ENCODE measurements at places on chromosomes 5 and 9.

DNA sequence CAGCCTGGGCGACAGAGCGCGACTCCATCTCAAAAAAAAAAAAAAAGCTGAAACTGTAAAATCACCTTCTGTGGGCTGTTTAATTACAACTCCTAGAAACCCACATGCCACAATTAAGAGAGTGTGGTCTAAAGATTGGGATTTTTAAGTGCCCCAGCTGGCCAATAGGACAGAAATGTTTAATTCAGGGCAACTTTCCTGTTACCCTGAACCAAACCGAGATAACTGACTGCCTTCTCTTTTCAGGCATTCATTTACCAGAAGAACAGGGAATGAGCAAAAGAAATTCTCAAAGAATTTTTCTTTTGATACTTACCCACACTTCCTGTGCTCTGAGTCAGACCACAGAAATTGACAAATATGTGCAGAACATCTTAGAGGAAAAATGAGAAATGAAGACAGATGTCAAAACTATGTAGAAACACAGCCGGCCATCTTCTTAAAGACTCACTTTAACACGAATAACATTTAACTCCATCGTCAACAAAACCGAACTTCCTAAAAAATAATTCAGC, 221.3 kb upstream of the DAPK1 start:
- no peak for DNase-seq

- no peak for DNase-seq
These were observed 29.1 kb upstream of the ABO start for GRCh38 chr9:133304158-133304470.

- no peak for DNase-seq
These were observed 66.2 kb downstream of the DRD1 start for GRCh38 chr5:175377816-175378215.

- no peak for DNase-seq
These were observed 23.0 kb upstream of the PRDM6 start for GRCh38 chr5:123066016-123066415.

DNA sequence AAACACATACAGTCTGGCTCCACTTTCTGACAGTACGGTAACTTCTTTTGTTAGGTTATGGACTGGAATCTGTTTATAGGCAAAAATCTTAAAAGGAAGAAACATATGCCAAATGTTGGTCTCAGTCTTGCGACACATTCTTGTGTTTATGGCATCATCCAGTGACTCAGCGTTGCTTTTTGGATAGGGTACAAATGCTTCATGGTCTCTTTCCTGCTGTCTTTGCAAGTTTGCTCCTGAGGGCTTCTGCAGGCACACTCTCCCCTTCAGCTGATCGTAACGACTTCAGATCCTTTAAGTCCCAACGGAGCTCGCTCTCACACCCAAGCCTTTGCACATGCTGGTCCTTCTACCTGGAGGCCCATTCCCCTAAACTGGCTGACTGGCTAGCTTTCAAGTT, 23.6 kb upstream of the TNFSF8 start:
- no peak for DNase-seq

DNA sequence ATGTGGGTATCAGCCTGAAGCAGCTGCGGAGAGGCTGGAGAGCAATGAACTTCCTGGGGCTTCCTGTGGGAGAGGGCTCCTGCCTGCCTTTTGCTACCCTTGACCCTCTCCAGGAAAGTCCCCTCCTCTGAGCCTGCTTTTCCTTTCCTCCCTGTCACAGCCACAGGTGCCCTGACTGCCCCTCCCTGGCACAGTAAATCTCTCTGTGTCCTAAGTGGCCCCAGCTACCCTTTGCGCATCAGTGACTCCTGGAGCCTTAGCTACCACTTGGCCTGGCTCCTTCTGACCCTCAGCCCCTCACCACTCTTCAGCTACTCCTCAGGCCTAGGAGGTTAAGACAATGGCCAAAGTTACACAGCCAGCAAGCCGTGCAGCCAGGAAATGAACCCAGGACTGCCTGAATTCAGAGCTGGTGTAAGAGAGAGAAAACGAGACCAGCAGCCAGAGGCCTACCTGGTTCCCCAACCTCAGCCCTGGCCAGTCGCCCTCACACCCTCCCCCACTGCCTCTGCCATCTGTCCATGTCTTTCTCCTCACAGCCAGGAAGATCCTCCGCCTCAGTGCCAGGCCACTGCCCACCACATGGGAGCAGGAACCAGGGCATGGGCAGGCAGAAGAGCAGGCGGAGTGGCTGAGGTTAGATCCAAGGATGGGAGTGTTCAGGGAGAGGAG, 18.6 kb downstream of the CNTFR start:
- DNase-seq = no peak

DNA sequence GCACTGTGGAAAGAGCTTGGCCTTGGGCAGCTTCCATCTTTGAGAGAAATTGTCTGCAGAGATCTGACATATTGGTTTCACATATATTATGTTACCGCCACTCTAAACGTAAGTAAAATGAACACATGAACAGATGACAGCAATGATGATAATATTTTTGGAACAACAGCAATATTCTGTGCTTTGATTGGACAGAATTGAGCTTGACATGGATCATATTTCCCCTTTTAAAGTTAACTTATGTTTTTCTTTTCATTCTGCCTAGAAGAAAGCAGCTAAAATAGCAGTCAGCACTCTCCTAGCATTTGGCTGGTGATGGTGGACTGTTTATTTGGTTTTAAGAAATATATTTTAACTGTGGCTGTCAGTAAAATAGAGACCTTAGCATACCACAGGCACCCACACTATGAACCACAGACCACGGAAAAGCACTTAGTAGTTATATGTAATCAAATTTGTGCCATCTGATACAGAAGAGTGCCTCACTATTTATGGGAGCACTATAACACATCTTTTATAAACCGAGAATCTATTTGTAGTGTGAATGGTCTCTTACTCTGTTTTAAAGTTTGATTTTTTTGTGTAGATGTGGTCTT, 1.8 kb upstream of the CFAP95 start:
- DNase-seq = no peak

GRCh38 chr9:8534828-8535227, 735.2 kb upstream of the DMAC1 start:
- no peak for DNase-seq

- no peak for DNase-seq
These were observed 13.3 kb downstream of the UCK1 start for GRCh38 chr9:131517761-131518190.

DNA sequence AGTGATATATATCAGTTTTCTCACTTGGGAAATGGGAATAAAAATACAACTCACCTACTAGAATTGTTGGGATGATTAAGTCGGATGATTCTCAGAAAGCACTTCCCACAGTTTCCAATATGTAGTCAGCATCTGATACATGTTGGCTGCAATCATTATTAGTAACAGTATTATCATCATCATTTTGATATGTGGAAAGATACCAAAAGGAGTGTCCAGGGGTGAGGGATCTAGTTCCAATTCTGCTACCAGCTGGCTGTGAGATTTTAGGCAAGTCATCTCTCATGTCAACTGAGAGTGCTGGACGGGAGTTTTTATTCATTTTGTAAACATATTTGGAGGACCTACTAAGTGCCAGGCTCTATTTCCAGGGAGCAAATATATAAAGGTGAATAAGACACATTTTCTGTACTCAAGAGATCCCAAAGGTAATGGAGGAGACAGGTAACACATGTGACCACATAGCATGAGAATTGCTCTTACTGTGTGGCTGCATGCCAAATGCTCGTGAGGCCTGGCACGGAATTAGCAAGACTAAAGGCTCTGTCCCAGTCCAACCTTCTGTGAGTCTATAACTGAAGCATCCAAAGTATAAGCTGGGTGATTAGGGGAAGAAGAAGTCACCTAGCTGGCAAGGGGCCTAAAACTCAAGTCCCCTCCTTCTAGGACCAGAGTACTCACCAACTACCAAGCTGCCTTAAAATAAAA, 83.0 kb downstream of the GRIA1 start:
- DNase-seq = no peak

DNA sequence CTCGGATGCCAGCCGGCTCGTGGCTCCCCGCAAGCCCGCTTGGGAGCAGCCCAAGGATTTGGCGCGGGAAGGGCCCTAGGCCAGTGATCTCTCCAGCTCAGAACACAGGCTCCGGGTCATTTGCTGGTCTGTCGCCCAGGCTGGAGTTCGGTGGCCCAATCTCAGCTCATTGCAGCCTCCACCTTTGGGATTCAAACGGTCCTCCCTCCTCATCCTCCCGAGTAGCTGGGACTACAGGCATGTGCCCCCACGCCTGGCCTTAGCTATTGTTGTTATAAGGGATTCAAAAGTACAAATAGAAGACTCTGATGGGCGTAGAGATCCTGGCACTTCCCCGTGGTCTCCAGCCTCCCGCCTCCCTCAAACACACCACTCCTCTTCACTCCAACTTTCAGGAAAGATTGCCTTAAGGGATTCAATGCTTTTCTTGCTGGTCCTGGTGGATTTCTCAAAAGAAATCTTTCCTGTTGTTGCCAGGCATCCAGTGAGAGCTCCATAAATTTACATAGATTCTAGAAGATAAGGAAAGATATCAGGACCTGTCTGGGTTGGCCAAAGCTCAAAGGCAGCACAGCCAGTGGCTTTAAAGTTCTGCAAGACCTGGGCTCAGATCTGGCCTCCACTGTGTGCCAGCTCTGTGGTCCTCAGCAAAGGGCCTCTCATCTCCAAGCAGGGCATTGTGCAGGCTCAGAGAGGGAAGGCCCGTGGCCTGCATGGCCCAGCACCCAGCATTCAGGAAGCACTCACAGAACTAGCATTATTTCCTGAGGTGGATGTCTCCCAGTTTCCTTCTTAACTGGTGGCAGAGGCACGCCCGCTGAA, 1.0 kb downstream of the AIF1L start:
- no peak for DNase-seq

- DNase-seq = no peak
These were observed 962 bp upstream of the TXN start for GRCh38 chr9:110257097-110257841.

- DNase-seq = no peak
These were observed 83.9 kb downstream of the MTREX start for GRCh38 chr5:55391707-55392106.

- no peak for DNase-seq
These were observed at the start of gene LCP2 for GRCh38 chr5:170297589-170298462. TSS of gene LCP2 (minus strand) at chr5:170297777. CDS start at chr5:170297611, 166 bp downstream.

GRCh38 chr9:89410641-89411350, 87.1 kb downstream of the SEMA4D start:
- DNase-seq = no peak

- peak; percentile 51 for DNase-seq
These were observed 4.9 kb downstream of the AKNA start for GRCh38 chr9:114382699-114383520.

- DNase-seq = no peak
These were observed 161.2 kb downstream of the GAPVD1 start for GRCh38 chr9:125422853-125423252.

GRCh38 chr5:119358901-119359603, 3.2 kb downstream of the TNFAIP8 start:
- no peak for DNase-seq

GRCh38 chr9:91834740-91835139, 115.3 kb downstream of the ROR2 start:
- DNase-seq = no peak

DNA sequence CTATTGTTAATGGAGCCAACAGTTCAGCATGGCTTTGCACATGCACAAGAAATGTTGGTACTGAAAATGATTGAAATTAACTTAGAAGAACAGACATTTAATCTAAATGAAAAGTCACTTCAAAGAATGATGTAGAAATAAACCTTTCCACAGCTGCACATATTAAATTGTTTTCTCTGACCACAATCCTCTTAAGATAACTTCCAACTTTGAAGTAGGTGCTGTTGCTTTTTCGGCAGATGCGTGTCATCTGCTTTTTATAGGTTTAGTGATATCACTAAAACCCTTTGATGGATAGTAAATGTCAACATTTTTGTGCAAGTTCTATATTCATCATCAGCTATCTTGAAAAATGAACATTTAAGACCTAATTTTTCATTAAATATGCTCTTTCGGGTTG, 25.3 kb upstream of the SLC1A3 start:
- no peak for DNase-seq

DNA sequence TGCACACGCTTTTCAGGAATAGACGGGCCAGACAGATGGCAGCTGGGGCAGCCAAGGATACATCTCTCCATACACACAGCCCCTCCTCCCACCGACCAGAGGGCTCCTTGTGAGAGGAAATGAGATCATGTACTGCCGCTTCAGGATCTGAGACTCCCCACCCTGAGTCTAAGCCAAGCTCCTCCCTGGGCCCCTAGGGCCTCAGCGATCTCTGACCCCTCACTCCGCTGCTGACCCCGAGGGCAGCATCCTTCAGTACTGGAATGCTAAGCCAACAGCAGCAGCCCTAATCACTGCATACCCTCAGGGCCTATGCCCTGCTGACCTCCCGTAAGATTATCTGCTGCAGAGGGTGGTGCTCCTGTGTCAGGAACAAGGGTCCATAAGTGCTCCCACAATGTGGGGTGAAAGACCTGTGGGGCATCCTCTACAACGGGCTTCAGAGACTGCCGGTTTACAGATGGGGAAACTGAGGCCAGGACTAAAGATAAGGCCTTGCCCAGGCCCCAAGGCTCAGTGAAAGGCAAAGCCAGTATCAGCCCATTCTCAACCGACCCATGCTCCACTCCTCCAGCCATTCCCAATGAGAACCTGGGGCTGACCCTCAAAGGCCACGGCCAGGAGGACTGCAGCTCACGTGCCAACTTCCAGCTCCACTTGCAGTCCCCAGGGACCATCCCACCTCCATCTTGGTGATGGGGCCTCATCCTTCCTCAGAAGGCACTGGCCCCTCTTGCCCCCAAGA, 37.5 kb downstream of the BICD2 start:
- DNase-seq = no peak

GRCh38 chr5:16673241-16674201, 56.7 kb upstream of the RETREG1 start:
- no peak for DNase-seq

GRCh38 chr5:143177263-143177983, 226.1 kb downstream of the NR3C1 start:
- DNase-seq = no peak

GRCh38 chr9:128127568-128127989, at the start of gene PTGES2:
TSS of gene PTGES2 (minus strand) at chr9:128127729. CDS start at chr9:128127717, 12 bp downstream.
- DNase-seq = peak; percentile 57

GRCh38 chr9:109560470-109561132, 62.5 kb upstream of the PTPN3 start:
- no peak for DNase-seq

- DNase-seq = no peak
These were observed 723 bp downstream of the PPP1R26 start for GRCh38 chr9:135480071-135480939.

DNA sequence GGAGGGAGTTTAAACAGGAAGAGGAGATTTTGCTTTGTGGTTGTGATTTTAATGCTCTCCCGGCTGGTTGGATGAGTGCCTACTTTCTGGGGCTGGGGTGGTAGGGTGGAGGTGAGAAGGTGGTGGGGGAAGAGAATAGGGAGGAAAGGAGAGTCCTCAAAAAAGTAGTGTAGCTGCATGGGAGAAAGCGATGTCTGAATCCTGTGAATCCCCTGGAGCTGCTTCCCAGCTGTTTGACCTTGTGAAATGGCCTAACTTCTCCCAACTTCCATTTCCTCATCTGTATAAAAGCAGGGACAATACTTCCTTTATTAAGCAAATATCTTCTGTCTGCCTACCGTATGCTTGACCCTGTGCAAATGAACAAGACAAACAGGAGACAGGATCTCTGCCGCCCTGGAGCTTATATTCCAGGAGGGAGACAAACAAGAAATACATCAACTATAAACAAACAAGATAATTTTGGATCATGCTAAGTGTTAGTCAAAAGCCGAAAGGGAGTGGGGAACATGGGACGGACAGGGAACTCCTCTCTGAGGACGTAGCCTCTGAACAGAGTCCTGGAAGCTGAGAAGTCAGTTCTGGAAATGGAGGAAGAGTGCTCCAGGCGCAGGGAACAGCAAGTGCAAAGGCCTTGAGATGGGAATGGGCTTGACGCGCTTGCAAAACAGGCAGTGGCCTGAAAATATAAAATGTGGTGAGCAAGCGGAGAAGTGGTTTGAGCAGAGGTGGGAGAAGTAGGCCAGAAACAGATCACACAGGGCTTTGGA, 103.5 kb downstream of the SPRY4 start:
- DNase-seq = no peak

All from stimulated activated CD4-positive, alpha-beta T cell treated with anti-CD3 and anti-CD28 coated beads, TNF-alpha, amount 100 ng/mL, for 1 hour (primary cell).